ENCODE measurements at places on chromosomes 2 and 18.

GRCh38 chr2:138730497-138731030 is 49.6 kb downstream of the NXPH2 start:
- DNase-seq = no peak

DNA sequence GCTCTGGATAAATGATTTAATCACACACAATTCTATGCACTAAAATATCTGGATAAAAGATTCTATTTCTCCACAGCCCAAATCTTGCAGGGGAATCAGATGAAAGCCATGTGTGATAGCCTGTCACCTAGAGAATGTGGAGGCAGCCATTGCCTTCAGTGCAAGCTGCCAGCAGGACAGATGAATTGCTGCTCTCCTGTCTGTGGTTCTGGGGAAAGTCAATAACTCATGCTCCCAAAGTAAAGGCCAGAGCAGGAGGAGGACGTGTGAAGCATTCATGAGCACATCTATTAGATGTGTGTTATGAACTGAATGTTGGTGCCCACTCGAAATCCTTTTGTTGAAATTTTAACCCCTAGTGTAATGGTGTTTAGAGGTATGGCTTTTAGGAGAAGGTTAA is 195.1 kb downstream of the RDH14 start:
- no peak for DNase-seq

DNA sequence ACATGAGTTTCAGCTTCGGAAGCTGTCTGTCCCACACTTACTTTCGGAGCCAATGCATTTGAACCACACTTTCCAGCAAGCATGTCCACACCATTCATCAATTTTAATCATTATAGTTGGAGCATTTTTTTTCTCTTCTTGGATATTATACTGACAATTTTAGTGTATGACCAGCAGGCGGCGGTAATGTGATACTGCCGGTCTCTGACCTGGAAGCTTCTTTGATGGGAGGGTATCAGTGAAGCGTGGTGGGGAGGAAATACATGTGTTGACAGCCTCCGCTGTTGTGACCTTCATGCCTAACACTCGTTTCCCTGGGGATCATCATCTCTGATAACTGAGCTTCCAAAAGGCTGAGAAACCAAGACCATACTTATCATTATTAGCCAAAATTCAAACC is 231.7 kb downstream of the GBX2 start:
- no peak for DNase-seq

GRCh38 chr2:237491515-237492118 is 4.6 kb downstream of the MLPH start:
- no peak for DNase-seq

GRCh38 chr2:33135645-33136044 is 188.9 kb downstream of the LTBP1 start:
- no peak for DNase-seq

GRCh38 chr2:119011162-119011909 is 69.3 kb downstream of the MARCO start:
- no peak for DNase-seq

DNA sequence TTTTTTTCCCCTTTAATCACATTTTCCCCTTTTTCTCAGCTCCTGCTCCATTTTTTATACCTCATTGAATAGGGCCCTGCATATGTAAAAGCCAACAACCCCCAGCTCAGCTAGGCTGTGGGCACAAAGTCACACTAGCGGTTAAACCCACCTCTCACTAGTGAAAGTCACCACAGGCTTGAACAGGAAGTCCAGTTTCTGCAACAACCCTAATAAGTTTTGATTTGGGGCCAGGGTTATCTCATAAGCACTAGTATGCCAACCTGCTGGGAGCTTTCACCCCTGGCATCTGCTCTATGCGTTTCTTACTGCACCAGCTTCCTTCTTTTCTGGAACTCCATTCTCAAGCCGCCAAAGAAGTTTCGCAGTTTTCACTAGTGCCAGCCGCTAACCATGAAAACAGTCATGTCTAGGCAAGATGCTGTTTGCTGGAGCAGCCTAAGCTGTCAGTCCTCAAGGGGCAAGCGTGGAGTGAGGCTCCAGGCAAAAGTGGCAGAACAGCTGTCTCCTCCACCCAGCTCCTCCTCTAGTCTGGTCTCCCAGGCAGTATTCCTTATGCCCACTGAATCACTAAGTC is 197.0 kb upstream of the MEIS1 start:
- no peak for DNase-seq

DNA sequence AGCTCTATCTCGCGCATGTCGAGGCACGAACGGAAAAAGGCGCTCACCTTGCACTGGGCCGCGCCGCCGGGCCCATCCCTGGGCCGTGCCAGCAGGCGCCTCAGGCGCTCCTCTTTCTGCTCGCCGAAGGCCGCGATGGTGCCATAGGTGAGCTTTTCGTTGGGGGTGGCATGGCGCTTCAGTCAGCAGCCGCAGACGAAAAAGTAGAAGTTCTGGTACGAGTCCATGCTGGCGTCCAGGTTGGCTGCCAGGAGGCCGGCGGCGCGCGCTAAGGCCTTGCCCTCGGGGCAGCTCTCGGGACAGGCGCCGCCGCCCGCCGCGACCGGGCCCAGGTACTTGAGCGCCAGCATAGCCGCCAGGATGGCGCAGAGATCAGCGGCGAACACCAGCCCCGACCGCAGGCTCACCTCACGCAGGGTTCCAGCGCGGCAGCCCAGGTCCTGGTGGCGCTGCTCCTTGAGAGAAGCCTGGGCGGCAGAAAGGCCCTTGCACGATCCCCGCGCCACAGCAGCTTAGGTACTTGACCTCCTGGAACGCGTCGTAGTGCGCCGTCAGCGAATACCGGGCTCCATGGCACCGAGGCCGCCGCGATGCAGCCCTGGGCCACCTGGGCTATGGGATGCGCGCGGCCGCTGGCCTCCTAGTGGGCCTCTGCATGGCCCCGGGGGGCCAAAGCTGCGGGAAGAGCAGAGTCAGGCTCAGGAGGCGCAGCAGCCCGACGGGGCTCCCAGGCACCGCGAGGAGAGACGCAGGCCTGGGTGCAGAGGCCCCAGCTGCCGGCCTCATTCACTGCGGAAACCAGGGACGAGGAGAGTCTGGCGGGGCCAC is 12.8 kb downstream of the ALPG start:
- no peak for DNase-seq

GRCh38 chr2:220572385-220572784 is 945.0 kb downstream of the SLC4A3 start:
- no peak for DNase-seq

GRCh38 chr2:171431677-171432167 is 2.1 kb downstream of the METTL8 start:
- no peak for DNase-seq

DNA sequence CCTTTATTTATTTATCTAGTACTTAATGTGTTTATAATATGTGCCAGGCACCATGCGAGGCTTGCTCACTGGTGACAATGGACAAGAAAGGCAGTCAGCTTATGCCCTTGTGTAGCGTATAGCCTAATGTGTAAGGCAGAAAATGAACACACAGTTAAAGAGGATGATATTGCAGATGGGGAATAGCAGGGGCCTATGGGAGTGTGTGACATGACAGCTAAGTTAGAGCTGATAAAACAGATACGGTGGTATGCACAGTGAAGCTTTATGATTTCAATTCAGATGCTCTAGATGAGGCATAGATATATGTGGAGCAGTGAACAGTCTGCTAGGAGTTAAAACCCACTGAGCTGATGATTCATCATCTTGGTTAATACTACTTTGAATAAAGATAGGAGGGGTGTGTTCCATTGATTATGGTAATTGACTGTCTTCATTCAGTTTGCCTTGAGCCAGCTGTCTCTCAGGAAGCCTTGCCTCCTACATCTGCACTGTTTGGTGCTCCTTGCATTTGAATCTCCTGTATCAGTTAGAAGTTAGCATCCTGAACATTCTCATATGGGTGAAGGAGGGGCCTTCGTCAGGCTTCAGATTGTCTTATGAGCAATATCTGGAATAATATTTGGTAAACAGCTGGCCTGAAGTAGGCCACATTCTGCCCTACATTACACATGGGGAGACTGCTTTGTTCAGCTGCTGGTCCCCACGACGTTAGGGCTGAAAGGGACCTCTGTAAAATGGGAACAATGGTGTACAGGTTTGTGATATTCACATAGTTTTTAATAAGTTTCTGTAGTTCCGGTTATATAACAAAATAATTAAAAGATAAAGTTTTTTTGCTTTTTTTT is 13.2 kb downstream of the MAP4K4 start:
- no peak for DNase-seq

GRCh38 chr18:78978349-78979055 is 1.1 kb upstream of the SALL3 start:
- no peak for DNase-seq

GRCh38 chr18:2997846-2998564 is 14.9 kb downstream of the LPIN2 start:
- no peak for DNase-seq

GRCh38 chr2:19685731-19686130 is 216.1 kb downstream of the TTC32 start:
- no peak for DNase-seq

DNA sequence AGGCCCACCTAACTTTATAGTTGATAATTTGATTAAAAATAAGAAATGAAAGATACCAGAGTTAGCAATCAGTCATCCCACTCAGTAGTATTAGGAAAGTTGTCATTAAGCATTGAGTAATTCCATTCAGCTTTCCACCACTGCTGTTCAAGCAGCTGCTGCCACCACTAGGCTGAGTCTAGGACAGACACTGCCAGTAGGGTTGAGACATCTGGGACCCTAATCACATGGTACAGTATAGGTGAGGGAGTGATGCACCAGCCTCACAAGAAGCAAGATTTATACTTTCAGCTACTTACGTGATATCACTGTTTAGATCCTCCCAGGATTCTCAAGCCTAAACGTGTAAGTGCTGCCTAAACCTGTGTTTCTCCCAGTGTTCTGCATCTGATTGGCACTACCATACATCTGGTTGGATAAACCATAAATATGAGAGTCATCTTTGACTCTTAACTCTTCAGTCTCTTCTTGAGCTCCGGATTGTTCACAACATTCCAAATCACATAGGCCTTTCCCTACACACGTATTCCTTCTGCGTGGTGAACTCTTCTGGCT is 3.2 kb downstream of the UBXN4 start:
- no peak for DNase-seq

- no peak for DNase-seq
Measured at GRCh38 chr2:241975593-241976284, 106.2 kb downstream of the RTP5 start.

DNA sequence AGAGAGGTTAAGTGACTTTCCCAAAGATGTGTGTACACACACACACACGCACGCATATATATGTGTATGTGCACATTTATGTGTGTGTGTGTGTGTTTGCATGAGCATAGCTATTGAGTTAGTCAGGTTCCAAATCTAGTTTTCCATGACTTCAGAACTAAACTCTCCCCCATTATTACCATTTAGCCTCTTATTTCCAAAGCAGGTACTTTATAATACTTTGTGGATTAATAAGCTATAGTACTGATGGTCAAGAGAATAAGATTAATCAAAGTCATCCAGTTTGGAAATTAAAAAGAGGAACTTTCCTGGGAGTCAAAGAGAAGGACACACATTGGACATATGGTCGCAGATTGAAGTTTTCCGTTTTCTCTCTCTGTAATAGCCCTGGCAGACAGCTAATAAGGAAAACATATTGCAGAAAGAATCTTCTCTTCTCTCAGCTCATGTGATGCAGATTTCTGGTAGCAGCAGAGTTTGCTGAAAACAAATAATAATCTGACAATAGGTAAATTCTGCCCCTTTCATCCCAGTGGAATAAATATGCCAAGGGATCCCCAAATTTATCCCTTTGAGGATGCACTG is 410.9 kb upstream of the TCF4 start:
- no peak for DNase-seq

DNA sequence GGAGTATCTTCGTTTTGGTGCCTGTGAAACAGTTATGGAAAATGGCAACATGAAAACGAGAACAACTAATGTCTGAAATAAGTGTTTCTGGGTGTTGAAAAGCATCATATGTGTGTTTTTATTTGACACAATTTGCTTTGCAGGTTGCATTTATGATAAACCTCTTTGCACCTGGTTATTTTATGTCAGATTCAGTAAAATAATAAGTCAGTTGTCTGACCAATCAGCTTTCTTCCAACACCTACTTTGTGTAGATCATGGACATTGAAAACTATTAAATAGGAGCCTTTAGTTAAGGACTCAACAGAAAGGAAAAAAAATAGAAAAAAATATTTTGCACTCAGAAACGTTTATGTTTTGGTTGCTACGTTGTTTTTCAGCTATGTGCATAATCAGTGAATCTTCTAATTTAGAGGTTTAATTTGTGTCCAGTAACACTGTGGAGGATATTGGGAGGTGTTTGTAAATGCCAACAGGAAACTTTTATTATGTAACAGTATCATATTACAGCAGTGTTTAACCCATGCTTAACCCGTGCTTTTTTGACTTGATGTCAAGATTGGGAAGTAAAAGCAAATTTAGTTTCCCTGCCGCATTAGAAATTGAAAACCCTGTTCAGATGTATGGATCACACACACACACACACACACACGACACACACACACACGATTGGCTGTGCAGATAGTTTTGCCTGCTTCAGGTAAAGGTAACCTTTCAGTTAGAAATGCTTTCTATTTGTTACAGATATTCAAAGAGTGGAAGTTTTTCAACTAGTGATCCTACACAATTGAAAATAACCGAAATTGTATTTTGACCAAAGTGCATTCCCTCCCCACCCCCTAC is 2.6 kb downstream of the PKP4 start:
- DNase-seq = no peak

DNA sequence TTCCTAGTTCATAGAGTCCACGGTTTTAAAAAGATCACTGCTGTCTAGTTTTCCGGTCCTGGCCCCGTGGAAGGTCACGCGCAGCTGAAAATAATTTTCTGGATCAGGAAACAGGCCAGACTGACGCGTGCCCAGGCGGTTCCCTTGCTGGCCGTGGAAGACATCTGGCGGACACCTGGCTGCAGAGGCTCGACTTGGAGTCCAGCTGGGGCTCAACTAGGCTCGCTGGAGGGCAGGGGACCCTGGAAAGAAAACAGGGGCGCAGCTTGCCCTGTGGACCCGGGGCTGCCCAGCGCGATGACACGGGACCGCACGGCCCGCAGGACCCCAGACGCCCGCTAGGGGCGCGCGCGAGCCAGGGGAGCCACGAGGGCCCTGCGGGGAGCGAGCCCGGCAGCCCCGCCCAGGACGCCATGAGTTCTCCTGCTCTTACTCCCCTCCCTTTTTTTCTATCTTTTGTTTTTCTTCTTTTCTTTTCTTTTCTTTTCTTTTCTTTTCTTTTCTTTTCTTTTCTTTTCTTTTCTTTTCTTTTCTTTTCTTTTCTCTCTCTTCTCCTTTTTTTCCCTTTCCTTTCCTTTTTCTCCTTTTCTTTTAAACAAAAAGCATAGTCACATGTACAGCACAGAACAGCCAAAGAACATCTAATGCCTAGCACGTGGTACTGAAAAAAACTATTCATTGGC is 43.2 kb upstream of the UBE2F start:
- DNase-seq = peak; percentile 52

DNA sequence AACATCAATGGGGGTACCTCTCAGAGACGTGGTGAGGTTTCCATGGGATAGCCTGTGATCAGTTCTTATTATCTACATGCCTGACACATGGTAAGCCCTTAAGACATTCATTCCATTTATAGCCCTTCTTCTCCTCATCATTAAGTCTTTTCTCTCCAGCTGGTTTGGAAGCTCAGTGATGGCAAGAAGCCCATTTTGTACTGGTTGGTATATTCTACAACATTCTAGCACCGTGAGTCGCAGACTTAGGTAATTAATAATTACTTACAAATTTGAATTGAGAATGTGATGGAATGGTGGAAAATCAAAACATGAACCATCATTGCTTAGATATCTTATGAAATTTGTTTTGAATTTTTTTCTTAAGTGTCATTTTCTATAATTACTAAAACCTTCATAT is 472.6 kb downstream of the DLGAP1 start:
- DNase-seq = no peak
